ENCODE measurements at places on chromosomes 5 and 9.

DNA sequence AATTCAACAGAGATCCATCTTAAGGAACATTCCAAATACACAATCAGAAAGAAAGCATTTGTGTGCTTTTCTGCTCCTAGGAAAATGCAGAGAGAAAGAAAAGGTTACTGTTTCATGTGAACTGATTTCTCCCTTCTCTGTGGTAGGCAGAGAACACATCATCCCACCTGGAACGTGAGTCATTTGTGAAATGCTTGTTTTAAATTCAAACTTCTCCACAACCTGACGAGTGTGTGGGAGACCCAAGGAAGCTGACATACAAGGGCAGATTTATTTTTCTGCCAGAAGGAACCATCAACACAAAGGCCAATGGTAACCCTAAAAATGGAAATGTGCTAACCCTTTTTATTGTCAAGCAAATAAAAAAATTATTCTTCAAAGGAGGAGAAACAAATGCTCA is 156.4 kb downstream of the EFNA5 start:
- no peak for DNase-seq

GRCh38 chr5:77812926-77813589 is 36.9 kb upstream of the TBCA start:
- no peak for DNase-seq

DNA sequence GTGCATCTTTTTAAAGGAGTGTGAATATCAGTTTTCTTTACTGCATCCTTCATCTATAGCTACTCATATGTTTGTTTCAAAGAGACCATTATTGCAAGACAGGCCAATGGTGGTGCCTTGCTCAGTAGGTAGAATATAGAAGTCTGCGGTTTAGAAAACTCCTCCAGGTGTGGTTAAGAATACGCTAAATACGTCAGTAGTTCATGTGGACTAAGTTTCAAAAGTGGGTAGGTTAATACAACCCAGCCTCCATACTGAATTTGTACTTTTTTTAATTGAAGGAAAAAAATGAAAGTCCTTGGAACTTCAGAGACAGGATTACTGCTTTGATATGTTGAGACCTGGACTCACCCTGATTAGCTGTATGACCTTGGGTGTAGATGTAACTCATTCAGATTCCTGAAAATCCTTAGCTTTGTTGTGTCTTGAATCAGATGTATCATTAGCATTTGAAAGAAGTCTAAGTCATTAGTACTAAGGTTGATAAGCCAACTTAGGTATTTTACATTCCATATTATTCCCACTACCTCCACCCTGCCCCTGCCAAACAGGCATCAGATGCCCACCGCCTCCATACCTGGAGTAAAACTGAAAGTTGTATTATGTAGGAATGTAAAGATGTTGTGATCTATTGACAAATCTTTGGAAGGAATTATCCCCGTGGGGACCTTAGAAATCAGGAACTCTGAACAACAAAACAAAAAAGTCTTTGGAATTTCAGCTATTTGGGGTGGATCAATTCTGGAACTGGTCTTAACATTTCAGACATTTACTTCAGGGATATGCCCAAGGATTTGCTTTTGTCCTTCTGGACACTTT is 6.1 kb downstream of the BASP1 start:
- peak; percentile 32 for DNase-seq

GRCh38 chr5:172064358-172064757 is 57.9 kb upstream of the FBXW11 start:
- DNase-seq = no peak

DNA sequence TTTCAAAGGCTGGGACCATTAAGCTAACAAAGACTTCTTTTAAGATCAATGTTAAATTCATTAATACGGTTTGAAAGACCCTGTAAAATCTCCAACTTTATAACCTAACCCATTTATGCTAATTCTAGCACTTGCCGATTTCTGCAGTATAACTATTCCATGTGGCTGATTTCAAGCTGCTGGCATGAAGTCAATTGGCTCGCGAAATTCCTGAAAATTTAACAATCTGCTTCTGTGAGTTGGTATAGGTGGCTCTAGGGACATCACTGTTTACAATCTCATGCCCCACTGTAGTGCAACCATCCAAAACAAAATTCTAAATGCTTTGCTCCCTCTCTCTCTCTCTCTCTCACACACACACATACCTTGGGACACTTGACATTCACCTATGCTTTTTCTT is 70.2 kb downstream of the LPAR1 start:
- DNase-seq = no peak

DNA sequence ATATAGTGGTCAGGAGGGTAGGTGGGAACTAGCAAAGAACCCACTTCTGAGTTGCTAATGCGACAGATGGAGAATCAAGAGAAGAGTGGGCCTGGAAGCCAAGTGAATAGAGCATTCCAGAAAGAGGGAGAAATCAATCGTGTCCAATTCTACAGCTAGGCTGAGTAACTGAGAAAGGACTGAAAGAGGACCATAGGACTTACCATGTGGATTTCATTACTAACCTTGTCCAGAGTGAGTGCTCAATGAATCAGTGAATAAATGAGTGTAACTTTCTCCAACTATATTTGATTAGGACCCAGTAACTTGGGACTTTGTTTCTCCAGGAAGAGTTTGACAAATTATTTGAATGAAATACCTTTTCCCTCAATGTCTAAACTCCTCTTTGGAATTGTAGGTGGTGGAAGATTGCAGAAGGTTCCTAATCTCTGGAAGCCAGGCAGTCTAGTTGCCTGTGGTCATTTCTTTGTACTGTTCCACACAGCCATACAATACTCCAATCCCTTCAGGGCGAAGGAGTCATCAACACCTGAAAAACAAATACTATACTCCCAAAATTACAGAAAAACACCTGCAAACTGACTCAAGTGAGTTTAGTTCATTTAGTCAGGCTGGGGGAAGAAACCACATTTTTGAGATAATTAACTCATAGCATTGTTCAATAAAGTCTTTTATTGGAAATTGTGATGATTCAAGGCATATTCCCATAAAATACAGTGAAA is 2.6 kb upstream of the F2RL1 start:
- peak; percentile 54 for DNase-seq

DNA sequence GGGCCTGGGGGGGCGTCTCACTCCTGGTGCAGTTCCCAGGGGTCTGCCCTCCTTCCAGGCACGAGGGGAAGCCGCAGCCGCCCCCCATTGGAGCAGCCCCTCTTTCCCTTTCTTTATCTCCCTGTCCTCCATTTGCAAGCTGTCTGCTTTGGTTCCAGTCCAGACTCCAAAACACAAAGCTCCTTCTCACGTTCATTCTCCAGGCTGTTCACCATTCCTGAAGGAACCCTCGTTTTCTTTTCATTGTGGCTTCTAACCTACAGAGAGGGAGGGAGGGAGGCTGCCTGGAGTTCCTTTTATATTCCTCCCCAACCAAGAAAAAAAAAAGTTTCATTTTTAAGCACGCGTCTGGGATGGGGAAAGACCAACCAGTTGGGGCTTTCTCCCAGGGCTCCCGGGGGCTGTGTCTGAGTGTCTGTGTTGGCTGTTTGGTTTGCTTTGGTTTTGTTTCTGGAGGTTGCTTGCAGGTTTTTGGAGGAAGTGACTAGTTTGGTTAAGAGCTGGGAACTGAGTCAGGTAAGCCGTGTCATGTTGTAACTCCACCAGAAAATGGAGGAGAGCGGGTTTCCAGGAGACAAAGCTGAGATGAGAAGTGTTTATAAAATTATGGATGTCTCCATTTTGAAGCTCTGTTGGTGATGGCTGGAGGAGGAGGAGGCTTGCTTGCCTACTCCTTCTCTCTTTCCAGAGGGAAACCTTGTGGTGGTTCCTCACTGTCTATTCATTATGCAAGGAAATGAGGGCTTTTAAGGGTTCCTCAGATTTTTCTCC is 1.6 kb downstream of the ZNF462 start:
- peak; percentile 51 for DNase-seq

DNA sequence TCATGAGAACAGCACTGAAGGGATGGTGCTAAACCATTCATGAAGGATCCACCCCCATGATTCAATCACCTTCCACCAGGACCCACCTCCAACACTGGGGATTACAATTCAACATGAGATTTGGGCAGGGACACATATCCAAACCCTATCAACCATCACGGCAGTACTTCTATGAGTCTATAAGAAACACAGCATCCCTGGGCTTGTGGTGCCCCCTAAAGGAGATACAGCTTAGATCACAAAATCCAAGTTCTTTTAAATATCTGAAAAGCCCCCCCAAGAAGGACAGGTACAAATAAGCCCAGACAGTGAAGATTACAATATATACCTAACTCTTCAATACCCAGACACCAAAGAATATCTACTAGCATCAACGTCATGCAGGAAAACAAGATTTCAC is 233.7 kb upstream of the ADRA1B start:
- DNase-seq = no peak

DNA sequence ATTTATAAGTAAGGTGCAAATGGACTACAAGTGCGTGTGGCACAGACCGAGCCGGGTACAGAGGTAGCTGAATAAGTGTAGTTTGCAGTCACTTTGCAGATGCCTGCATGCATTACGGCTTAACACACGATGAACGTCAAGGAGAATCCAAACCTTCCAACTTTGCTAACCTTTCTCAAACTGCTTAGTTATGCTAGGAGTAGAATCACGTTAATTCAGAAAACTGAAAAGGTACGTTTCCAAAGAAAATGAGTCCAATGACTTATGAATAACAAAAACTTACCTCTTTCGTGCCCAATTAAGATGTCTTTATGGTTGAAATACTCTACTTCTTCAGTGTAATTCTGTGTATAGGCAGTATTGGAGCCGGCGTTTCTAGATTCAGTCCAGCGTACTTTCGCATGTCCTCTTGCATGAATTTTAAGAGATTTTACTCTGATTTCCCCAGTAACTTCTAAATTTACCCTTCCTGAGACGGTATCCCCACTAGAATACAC is 539 bp downstream of the ARRDC3 start:
- no peak for DNase-seq

DNA sequence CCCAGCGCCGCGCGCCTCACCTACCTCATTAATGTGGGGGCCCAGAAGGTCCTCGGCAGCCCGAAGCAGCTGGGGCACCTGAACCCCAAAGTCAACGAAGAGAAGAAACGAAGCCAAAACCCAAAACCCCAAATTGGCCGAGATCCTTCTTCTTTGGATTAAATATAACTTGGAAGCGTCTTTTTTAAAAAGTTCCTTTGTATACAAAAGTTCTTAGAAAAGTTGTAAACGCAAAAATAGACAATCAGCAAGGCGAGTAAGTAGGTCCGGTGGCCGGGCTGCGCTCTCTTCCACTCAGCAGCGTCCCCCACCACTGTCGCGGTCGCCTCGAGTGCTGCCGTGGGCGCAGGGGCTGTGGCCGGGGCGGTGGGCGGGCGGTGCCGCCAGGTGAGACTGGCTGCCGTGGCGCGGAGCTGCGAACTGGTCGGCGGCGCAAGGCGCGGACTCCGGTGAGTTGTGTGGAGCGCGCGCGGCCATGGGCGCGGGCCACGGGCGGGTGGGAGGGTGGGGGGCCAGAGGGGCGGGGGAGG is 360 bp downstream of the KLF4 start:
- DNase-seq = no peak

DNA sequence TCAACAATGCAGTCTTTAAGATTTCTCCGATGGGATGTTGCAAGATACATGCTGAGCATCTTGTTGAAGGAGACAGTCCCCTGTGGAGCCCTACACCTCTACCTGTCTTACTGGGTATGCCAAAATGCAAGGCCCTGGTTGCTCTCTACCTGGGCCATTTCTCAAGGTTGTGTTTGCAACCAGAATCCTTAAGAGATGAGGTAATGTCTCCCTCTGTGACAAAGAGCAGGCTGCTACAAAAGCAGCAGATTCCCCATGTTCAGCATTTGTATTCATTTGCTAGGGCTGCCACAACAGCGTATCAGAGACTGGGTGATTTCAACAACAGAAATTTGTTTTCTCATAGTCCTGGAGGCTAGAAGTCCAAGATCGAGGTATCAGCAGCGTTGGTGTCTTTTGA is 138.4 kb upstream of the RPS23 start:
- no peak for DNase-seq

GRCh38 chr9:21761309-21761901 is 41.0 kb upstream of the MTAP start:
- DNase-seq = peak; percentile 48

DNA sequence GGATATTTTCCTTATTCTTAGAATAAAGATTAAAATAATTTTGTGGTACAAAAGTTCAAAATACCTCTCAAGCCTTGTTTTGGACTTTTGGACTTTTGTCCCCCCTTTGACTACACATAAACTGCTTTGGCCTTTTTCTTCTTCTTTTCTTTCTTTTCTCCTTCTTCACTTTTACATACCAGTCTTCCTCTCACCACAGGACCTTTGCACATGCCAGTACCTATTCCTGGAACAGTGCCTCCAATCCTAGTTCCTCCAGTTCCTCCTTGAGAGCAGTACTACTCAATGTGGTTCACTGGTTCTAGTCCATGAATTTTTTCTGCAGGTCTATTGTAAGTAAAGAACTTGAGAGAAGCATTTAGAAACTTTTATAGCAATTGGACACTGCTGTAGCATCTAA is 136.5 kb downstream of the STK32A start:
- DNase-seq = no peak

DNA sequence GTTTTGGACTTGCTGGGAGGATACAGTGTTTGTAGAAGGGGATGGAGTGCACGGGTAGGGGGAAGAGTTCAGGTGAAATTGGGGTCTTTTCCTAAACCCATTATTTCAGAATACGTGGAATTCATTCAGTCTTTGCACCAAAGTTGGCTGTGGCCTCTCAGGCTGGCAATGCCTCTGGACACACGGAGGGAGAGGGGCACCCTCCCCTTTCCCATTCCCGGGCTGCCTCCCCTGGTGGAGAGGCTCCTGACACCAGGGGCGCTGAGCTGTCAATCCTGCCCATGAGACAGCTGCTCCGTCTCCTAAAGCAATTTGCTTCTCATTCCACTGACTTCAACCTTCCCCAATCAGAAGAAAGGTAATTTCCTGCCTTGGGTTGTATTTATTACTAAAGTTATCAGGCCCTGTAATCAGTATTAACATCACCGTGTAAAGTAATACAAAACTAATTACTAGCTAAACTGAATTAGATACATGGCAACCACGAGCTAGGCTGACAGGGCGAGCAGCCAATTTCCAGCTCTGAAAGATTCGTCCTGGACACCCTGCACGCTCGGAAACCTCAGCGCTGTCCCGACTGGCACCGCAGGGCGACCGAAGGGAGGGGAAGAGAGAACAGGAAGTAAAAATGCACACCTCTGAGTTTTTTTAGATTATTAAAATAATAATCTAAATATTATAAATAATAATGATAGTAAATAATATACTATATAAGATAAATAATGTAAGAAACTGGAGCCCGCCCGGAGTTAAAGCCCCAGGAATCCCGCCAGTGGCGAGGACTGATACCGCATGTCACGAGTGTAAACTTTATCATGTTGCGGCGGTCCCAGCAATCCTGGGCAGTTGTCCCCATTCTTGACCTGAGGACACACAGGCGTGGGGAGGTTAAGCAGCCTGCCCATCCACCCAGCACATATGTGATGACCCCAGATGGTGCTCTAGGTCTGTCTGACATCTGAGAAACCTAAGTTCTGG is 6.9 kb upstream of the OLFM1 start:
- no peak for DNase-seq

- DNase-seq = no peak
These were observed 57.0 kb upstream of the NEURL1B start for GRCh38 chr5:172583931-172584511.

GRCh38 chr9:69121155-69122081 is 52.7 kb upstream of the TJP2 start:
- peak; percentile 17 for DNase-seq

GRCh38 chr5:175921061-175921730 is 46.9 kb downstream of the THOC3 start:
- DNase-seq = no peak

GRCh38 chr9:19026375-19026774 is 6.6 kb downstream of the SAXO1 start:
- no peak for DNase-seq
